ENCODE measurements at places on chromosomes 16 and 17.

DNA sequence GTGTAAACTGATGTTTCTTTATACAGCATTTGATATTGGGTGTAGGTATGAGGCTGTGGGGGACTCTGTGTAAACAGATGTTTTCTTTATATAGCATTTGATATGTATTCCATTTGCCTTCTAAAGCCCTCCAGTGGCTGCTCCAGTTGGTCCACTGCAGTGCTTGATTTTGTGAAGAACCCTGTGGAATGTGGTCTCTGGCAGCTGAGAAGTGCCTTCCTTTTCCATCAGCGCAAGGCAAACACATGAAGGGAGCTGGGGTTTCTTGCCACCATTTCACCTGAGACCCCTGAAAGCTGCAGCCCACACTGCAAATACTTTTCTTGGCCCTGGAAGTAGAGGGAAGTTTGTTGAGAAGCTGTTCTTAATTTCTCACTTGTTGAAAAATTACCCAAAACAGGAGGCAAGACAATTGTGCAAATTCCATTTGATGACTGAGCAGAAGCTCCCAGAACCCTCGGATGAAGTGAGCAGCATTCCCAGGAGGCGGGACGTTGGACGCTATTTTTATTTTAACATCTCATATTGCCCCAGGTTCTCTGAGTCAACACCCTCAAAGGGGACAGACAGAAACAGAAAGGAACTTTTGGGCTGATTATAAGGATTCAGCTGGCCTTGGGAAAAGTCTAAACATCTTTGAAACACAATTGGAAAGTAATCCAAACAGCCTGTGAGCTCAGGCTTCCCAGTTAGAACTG is 158.5 kb upstream of the RPH3AL start:
- no peak for DNase-seq

DNA sequence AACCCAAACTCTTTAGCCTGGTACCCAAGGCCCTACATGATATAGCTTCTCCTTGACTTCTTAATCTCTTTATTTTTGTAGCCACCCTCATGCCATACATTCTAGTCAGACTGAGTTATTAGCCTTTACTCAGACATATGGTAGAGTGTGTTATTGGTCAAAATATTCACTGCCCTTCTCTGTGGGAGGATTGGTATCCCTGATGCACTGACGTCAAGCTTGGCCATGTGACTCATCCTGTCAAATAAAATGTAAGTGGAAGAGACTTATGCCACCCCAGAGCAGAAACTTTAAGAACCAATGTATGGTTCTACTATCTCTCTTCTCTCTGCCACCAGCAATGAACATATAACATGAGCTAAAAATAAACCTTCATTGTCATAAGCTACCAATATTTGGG is 12.2 kb upstream of the BEAN1 start:
- DNase-seq = no peak

DNA sequence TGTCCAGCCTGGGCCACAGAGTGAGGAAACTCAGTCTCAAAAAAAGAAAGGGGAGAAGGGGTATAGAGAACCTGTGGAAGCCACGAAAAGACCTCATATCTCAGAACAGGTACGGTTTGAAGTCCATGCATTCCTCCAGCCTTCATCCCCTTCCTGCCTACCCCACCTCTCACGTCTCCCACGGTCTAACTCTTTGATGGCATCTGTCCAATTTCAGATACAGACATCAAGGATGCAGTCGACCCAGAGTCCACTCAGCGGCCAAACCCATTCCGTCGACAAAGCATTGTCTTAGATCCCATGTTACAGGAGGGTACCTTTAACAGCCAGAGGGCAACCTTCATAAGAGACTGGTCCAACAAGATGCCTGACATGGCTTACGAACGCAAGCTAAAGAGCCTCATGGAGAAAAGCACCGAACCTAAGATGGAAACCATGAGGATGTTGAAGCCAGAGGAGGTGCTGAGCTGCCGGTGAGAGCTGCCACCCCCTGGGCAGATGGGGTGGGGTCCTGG is 22.7 kb downstream of the C16orf78 start:
- no peak for DNase-seq

DNA sequence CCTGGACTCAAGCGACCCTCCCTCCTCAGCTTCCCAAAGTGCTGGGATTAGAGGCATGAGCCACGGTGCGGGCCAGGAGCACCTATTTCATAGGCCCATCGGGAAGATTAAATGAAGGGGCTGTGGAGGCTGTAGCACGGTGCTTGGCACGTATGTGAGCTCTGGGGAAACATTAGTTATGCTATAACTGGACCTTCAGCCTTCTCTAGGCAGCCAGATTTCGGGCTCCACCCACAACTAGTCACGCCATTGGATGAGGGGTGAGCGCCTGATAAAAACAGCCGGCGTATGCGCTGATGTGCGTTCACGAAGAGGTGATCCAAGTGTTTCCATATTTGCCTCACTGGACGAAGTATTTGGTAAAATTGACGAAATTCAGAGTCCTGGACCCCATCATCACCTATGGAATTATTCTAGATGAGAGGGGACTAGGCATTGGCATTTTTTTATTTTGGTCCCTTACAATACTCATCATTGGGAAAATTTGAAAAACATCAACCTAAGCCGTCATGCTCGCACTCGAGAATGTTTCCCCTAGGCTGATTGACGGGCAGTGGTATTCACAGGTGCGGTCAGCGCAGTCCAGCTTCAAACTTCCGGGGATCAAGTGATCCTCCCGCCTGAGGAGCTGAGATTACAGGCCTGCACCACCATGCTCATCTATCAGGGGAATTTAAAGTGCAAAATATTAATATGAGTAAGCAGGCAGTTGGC is 1.8 kb upstream of the ANKRD11 start:
- DNase-seq = no peak

GRCh38 chr17:55606488-55606815 is 95.2 kb upstream of the SMIM36 start:
- DNase-seq = no peak

GRCh38 chr17:79579074-79579800 is 31.6 kb downstream of the RBFOX3 start:
- DNase-seq = no peak

GRCh38 chr16:20846030-20846429 is 39.7 kb downstream of the REXO5 start:
- DNase-seq = no peak

All from COR-L47 (cell line).